ENCODE measurements at places on chromosomes 16 and 17.
A peak's percentile ranks its signal among the peaks of the same experiment; 100 is the strongest.

- DNase-seq, result no peak
These were observed 25.5 kb downstream of the TMEM235 start for GRCh38 chr17:78256707-78257591.

DNA sequence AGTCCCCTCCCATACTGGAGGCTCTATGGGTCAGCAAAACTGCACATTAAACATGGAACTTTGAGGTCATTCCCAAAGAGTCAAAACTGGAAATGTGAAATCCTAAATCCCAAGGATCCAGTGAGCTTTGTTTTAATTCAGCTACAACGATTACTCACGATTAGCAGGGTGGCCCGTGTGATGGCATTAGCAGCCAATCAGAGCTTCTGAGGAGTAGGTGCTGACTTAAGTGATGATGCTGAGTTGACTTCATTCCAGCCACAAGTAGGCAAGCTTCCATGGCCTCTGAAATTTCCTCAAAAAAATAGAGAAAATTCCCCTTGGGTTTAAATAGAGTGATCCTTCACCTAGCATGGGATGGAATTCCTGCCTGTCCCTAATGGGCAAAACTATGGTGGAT is 28.1 kb upstream of the BEAN1 start:
- DNase-seq, result peak; percentile 78

GRCh38 chr17:63840591-63841349 is 1.7 kb downstream of the SMARCD2 start:
- DNase-seq, result peak; percentile 41

DNA sequence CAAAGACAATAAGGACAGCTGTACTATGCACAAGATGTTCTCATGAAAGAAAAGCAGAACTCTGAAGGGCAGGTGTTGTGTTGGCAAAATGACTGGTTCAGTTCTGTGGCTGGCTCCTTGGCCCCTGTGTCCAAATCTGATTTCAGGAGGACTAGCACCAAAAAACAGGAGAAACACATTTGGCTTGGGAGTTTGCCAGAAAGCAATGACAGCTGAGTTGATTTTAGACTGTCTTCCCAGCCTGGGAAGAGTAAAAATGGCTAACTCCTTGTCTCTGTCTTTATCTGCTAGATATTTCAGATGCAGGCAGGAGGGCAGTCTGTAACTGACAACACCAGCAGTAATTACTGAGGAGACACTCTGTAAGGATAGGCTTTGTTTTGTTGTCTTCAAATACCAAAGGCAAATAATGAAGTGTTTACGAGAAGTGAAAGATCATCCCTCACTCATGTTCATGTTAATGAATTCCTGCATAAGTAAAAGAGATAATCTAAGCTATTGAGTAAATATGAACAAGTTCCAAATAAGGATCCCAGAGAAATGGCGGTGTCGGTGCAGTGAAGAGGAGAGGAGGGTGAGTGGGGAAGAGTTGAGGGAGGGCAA is 989.0 kb downstream of the CDH11 start:
- DNase-seq, result no peak

DNA sequence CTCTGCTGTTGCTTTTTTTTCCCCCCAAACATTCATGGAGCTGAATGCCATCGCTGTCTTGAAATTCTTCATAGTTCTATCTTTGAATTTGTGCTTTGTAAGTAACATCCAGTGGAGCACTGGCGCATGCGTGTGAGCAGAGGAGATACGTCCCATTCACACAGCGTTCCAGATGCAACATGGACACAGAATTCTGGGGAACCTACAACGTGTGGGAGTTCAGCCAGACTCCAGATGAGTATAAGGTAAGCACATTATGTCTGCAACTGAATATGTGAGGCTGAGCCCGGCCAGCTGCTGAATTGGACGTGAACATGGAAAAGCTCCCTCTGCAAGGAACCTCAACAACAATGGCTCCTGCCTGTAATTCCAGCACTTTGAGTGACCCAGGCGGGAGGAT is 4.3 kb upstream of the ATP1B2 start:
- no peak for DNase-seq

- peak; percentile 58 for DNase-seq
These were observed 58.5 kb downstream of the TMEM132E start for GRCh38 chr17:34637548-34638525.

DNA sequence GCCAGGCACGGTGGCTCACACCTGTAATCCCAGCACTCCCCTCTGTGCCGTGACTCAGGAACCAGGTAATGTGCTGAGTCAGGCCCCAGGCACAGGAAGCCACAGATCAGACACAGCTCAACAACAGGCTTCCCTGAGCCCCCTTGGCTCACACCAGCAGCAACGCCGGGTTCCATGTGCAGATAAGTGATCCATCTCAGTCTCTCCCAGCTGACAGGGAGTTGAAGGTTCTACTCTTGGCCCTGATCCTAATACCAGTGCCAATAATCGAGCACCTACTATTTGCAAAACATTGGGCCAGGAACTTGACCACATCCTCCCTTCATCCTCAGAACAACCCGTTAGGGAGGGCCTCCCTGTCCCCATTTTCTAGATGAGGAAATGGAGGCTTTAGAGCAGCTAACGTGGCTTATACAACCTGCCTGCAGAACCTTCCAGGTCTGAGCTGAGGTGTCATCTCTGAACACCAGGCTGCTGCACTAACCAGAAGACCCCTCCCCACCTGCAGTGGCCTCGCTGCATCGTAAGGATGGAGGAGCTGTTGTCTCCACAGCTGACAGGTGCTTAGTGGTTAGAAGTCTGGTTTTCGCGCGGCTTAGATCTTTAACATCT is 64.8 kb upstream of the AMZ2 start:
- no peak for DNase-seq

- DNase-seq, result no peak
These were observed 96.8 kb downstream of the MAP2K6 start for GRCh38 chr17:69511250-69511649.

GRCh38 chr17:67171560-67171959 is 73.4 kb downstream of the HELZ start:
- DNase-seq, result no peak

GRCh38 chr16:83227336-83227735 is 580.4 kb upstream of the HSBP1 start:
- no peak for DNase-seq

- DNase-seq, result no peak
These were observed 39.6 kb downstream of the MAP2K6 start for GRCh38 chr17:69454051-69454450.

- DNase-seq, result no peak
These were observed 358.6 kb upstream of the CDH11 start for GRCh38 chr16:65480281-65481091.

DNA sequence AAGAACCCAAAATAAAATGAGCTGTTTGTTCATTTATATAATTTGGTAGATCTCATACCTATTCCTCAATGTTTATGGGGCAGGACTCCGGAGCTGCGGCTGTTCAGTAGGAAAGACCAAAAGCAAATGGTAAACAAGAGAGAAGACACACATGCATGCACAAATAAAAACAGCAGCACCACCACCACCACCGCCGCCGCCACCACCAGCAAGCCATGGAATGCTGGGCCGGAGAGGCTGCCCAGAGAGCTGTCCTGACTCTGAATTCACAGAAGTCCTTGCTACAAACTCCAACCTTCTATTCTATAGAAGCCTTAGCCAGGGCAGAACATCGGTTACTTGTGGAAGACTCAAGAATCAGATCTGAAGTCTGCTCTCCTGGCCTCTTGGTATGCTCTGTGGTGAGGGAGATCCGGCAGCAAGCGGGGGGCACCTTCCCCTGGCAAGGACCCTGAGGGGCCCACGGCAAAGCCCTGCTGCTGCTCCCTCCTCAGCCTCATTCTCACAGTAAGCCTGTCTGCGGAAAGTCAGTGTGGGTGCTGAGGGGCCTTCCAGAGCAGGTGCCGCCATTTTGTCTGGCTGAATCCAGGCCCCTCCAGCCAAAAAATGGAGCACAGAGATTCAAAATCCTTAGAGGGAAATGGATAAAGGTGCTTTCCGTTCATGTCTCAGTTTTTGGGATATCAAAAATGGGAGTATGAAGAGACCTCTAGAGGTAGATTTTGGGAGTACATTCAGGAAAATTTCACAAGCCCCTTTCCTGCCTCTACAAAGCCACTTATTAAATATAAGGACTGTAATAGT is 6.4 kb upstream of the FOXJ1 start:
- DNase-seq, result peak; percentile 38

GRCh38 chr16:48447940-48448536 is 62.8 kb upstream of the SIAH1 start:
- no peak for DNase-seq

GRCh38 chr16:2854700-2855309 is 3.2 kb downstream of the PRSS22 start:
- DNase-seq, result peak; percentile 30

- DNase-seq, result no peak
These were observed 26.5 kb upstream of the FAAP100 start for GRCh38 chr17:81578561-81579225.

GRCh38 chr17:50219342-50219741 is 17.9 kb upstream of the COL1A1 start:
- DNase-seq, result peak; percentile 90

DNA sequence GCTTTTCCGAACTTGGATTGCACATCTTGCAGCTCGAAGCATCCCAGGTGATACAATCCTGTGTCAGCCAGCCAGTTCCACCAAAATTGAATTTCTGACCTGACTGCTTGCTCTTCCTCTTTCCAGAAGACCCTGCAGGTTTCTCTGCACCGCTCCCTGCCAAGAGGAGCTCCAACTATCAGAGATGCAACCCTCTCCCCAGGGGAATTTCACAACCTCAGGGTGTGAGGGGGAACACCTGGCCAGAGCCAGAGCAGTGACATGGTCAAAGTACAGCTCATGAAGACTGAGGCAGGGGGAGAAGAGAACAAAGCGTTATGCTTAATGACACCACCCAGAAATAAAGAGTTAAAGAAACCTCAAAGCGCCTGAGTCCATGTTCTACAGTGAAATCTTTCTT is 25.0 kb downstream of the ZNF423 start:
- DNase-seq, result no peak
